ENCODE measurements at places on chromosomes 6 and 20.

DNA sequence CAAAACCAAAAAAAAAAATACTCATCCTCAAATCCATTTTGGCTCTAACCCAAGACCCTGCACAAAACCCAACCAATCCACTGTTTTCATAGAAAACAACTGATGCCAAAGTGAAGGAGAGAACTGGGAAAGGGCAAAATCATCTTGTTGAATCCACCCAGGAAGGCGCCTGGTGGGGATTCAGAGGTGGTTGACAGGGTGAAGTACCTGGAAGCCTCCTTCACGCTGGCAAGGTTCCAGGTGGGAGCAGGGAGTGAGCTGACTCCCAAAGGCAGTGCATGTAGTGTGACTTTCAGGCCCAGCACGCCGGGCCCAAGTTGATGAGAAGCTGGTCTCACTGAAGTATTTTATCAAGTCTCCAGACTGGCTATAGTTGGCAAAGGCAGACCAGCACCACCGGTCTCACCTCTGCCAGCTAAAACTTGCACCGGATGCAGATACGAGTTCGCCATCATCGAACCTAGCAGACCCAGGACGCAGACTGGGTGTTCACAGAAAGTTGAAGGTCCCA is 16.5 kb downstream of the PPP1R10 start:
- DNase-seq: no peak

GRCh38 chr6:18031189-18031588 is 43.8 kb upstream of the KIF13A start:
- no peak for DNase-seq

DNA sequence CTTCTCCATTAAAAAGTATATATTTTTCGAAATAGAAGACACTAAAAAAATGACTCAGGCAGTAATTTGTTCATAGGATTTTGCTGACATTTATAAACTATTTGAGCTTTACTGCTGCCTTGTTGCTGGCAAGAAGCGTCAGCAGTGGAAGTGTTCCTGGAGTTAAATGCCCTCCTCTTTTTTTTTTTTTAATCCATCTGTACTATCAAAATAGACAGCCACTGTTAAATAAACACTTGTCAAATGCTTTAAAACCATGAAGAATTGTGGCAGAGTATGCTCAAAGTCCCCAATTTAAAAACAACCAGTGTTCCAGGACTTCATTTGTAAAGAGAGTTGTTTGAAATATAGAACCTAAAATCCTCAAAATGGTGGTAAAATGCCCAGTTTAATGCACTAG is 253.8 kb downstream of the NKAIN2 start:
- no peak for DNase-seq

- no peak for DNase-seq
Observed at GRCh38 chr6:161346717-161347116, 72.9 kb upstream of the AGPAT4 start.

- DNase-seq: no peak
Observed at GRCh38 chr20:48600470-48600945, 227.3 kb downstream of the PREX1 start.

- DNase-seq: no peak
Observed at GRCh38 chr6:151186804-151187330, 52.9 kb upstream of the AKAP12 start.

- no peak for DNase-seq
Observed at GRCh38 chr20:34561661-34562060, 3.1 kb downstream of the MAP1LC3A start.

DNA sequence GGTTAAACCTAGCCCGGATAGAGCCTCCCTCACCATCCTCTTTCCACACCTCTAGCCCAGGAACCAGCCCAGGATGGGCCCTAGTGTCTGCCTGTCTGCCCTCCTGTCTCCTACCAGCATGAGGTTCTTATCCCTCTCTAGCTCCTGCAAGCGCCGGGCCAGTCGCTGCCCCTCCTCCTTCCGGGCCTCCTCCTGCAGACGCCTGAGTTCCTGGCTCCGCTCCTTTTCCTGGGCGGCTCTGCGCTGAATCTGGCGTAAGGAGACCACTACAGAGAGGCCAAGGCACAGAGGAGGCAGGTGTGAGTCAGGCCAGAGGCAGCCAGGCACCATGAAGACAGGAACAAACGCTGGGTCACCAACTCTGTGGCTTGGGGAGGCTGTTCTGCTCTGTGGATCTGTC is 4.3 kb upstream of the PSORS1C2 start:
- DNase-seq: peak; percentile 38

DNA sequence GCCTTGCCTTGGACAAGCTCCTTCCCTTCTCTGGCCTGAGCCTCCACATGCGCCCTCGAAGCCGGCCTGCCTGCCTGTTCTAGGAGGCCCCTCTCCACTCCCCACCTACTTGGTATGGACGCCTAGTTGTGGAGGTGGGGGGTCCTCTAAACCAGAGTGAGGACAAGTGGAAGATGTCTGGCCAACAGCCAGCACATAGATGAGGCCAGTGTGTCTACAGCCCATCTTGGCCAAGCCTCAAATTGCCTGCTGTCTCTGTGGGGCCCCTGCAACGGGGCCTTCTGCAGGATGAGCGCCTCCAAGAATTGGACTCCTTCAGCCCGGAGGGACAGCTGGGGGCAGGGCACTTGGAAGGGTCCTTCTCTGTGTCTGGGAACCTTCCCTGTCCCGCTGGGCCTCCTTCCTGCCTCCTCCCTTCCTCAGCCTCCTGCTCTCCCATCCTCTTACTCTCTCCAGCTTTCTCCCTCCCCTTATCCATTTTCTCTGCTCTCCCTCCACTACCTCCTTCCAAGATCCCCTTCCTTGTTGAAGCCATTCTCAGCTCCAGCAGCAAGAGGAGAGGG is 1.6 kb downstream of the MDFI start:
- DNase-seq: no peak

- no peak for DNase-seq
Observed at GRCh38 chr6:34201455-34202107, 35.1 kb upstream of the HMGA1 start.

DNA sequence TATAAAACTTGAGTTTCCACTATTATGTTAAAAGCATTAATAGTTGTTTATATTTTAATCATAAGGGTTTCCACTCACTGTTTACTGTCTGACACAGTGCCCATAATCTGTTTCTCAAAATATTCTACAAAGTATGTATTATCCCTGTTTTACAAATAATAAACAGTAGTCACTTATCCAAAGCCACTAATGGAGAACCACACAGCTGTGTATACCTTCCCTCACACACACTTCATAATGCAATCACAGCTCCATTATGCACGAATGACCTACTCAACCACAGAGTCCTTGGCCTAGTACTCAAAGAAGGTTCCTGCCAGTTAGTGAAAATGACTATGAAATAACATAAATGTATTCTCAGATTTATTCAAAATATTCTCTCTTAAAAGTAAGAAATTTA is 103.1 kb downstream of the EPB41L2 start:
- DNase-seq: no peak

- DNase-seq: no peak
Observed at GRCh38 chr6:14957355-14958059, 288.4 kb upstream of the JARID2 start.

GRCh38 chr6:54267798-54268197 is 40.4 kb upstream of the TINAG start:
- no peak for DNase-seq

- no peak for DNase-seq
Observed at GRCh38 chr6:165557674-165558073, 105.4 kb downstream of the PDE10A start.

DNA sequence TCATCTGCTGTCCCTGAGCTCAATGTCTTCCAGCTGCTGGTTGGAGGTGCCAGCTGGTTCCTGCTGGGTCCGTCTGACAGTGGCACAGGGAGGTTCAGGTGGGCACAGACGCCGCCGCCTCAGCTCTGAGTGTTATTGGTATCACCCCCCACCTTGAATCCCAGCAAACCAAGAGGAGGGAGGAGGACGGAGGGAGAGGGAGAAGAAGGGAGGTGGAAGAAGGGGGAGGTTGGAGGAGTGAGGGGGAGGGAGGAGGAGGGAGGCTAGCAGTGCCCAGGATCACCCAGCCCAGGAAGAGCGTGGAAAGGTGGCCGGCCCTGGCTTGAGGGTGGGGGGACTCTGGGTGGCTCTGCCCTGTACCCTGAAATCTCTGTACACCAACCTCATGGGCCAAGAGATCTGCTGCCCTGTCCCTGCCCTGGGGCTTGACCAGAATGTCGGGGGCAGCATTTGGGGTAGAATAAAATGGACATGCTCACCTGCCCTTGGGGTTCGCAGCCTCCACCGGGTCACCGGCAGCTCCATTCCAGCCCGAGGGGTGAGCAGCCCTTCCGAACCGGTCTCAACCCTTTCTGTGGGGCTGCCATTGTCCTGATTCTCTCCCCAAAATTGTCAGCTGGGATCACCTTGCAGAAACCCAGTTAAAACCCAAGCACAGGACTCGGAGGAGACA is 17.1 kb downstream of the NTSR1 start:
- DNase-seq: no peak

DNA sequence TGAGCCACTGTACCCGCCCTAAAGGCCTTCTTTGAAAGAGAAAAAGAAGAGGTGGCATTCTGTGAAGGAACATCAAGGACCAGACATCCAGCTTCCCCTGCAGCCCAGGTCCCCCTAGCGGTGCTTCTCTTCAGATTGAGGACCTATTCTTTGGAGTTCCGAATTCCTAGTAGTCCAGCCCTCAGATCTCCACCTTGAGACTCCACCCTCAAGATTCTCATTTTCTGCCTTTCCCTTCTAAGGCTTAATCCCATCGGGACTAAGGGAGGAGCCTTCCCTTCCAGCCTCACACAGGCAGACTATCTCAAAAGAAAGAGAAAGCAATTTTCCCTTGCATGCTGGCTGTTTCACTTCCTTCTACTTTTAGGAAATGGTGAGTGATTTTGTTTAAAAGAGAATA is 32.5 kb downstream of the MUC22 start:
- DNase-seq: no peak

- DNase-seq: no peak
Observed at GRCh38 chr6:137926207-137926731, 59.2 kb downstream of the TNFAIP3 start.

DNA sequence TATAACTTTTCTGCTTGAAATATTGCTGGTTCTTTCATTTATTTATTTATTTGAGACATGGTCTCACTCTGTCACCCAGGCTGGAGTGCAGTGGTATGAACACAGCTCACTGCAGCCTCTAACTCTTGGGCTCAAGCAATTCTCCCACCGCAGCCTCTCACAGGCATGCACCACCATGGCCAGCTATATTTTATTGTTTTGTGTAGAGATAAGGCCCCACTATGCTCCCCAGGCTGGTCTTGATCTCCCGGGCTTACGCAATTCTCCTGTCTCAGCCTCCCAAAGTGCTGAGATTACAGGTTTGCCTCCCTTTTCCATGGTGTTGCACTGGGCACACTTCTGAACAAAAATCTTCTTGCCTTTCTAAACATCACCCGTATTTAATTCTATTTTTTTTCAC is 39.1 kb upstream of the RNGTT start:
- DNase-seq: no peak

DNA sequence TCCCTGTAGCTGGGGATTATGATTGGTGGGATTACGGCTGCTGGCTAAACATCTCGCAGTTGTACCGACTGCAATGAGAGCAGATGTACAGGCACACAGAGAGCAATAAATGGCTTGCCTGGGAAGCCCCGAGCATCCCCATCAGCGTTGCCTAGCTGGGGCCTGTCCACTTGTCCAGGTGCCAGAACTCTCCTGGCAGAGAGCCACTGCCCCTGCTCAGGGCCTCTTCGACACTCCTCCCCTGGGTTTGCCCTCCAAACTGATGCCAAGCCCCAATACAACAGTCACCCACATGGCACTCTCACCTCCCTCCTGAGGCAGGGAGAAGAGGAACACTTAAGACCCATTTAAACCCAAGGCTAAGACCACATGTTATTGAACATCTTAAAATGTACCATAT is 715.1 kb downstream of the PTPRT start:
- no peak for DNase-seq

GRCh38 chr20:22374066-22374465 is 210.3 kb downstream of the FOXA2 start:
- no peak for DNase-seq

GRCh38 chr6:90572856-90573255 is 14.0 kb downstream of the MAP3K7 start:
- DNase-seq: no peak

- DNase-seq: no peak
Observed at GRCh38 chr6:76609160-76609559, 536.7 kb upstream of the IMPG1 start.

DNA sequence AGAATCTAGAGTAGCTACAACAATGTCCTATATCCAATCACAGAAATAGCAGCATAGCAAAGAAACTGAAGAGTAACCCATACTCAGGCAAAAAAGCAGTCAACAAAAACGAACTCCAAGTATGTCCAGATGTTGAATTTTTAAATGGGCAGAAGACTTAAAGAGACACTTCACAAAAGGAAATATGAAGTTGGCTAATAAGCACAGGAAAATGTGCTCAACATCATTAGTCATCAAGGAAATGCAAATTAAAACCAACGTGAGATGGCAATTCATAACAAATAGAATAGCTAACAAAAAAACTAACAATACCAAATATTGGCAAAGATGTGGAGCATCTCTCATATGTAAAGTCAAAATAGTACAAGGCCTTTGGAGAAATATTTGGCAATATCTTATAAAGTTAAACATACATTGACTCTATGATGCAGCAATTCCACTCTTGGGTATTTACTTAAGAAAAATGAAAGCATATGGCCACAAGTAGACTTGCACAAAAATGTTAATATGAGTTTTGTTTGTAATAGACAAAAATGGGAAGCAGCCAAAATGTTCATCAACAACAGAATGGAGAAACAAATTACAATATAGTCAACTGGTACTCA is 37.7 kb downstream of the FRK start:
- no peak for DNase-seq

GRCh38 chr20:39152126-39152525 is 190.0 kb downstream of the DHX35 start:
- DNase-seq: no peak

DNA sequence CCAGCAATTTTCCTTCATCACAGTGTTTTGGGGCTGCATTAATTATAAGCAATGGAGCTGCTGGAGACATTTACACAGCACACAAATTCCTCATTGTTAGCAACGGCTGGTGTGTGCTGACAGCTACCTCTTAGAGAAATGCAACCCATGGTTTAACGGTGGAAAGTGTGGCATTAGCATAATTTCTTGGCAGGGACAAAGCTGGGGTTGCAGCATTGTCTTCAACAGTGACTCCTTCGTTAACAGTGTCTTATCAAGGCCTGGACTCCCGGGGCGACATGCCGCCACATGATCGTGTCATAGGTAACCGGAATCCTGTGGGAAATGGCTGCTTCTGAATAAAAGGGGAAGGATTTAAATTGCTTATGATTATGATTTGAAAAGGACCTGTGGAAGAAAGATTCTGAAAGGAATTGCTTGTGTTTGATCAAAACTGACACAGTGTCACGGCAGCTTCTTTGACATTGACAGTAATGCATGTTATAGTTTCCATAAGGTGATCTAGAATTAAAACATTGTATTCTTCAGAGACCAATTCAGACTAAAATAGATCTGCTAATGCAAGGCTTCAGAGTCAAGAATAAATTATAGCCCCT is 128.0 kb downstream of the UST start:
- DNase-seq: peak; percentile 4

DNA sequence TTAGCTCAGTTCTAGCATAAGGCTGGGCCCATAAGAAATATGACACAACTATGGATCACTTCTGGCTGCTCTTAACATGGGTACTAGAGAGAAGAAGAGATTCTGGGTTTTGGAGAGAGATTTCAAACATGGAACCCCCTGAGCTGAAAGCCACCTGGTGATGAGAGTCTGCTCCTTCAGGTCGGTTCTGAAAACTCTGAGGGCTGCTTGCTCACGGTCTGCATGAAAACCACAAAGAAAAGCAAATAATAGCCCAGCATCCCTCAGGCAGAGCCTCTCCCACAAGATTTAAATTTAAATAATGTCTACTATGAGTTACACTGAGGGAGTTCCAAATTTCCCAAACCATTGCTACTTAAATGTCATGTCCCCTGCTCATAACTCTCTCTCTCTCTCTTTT is 301.5 kb downstream of the BMP7 start:
- DNase-seq: no peak

GRCh38 chr20:21189761-21190523 is 64.1 kb downstream of the KIZ start:
- DNase-seq: no peak

Data from NCI-H2227 treated with DMSO at 0.1 percent for 48 hours (cell line).